ENCODE measurements at places on chromosomes 3 and 15. TPM values are rescaled to one million over a fixed set of nuclear protein-coding genes. Genes with fewer than 3 reads are reported as not detected.
A peak's percentile ranks its signal among the peaks of the same experiment; 100 is the strongest.

DNA sequence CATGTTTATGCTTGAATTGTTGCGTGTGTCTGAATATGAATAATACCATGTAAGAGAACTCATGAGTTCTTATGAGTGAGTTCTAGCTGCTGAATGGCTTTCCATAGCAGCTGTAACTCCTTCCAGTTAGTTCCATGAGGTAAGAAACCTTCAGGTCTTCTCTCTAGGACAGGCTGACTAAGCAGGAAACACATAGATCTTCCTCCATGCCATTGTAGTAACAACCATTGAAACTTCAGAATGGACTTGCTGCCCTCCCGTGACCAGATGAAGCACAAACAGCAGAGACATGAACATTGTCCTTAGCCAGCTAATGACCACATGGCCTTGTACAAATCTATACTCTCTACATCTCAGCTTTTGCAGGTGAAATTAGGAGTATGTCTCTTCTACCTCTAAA, 200.0 kb downstream of the ZNF385D start:
- peak; percentile 38 for DNase-seq

GRCh38 chr3:182384221-182384620, 409.1 kb upstream of the ATP11B start:
- no peak for DNase-seq

DNA sequence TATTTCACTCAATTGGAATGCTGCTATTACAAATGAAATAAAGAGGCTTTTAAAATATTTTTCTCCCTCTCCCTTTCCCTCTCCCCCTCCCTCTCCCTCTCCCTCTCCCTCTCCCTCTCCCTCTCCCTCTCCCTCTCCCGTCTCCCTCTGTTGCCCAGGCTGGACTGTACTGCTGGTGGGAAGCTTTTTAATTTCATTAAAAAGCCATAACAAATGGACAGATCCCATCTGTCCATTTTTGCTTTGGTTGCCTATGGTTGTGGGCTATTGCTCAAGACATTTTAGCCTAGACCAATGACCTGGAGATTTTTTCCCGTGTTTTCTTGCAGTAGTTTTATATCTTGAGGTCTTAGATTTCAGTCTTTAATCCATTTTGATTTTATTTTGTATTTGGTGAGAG, 107.2 kb upstream of the LRRC3B start:
- no peak for DNase-seq

- DNase-seq: peak; percentile 9
Observed at GRCh38 chr15:78049691-78050440, 27.6 kb downstream of the TBC1D2B start.

GRCh38 chr3:181791056-181791955, 79.6 kb downstream of the SOX2 start:
- no peak for DNase-seq

DNA sequence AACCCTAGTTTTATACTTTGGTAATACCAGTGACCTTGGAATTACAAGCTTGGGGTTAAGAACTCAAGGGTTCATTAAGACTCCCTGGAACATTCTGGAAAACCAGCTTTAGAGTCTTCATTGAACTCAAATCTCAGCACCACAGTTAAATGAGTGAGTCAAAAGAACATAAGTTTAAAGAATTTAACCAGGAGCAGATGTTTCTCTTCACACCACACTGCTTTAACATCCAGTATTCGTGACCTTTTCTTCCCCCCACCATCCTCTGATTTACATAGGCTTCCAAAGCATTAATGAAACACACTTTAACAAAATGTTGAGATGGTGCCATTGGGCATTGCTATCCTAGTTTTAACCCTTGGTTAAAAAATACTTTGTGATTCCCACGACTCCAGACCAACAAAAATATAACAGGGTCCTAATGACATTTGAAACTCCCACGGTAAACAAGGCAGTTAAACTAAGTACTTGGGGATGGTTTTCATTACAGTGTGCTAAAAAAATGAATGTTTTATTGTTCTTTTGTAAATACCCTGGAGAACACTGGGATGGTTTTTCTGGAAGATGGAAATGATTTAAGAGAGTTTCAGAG, 123.9 kb downstream of the OXNAD1 start:
- DNase-seq: no peak

DNA sequence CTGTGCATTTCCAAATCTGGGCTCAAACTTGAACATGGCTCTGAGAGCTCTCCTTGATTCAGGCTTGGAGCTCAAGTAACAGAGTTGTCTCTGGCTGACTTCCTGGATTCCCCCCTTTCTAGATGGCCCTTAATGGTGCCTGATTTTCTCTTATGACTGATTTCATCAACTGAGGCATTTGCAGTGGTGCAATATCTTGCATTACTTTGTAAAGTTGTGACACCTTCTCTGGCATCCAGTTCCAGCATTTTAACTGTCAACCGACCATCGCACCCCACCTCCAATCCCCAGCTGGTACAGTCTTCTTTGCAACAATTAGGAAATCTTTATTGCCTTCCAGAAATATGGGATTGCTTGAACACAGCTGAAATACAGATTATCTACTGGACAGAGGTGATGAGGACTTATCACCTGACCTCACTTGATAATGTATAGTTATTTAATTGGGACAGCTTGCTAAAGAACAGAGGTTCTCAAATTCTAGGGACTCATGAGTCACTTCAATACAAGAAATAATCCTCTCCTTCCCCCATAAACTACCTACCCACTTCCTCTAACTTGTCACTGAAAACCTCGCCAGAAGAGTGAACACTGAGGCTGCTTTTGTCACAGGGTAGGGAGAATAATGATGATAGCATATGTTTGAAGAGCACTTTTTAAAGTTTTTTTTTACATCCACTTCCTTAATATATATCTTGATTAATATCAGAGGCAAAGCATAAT, 41.8 kb downstream of the FILIP1L start:
- peak; percentile 54 for DNase-seq

DNA sequence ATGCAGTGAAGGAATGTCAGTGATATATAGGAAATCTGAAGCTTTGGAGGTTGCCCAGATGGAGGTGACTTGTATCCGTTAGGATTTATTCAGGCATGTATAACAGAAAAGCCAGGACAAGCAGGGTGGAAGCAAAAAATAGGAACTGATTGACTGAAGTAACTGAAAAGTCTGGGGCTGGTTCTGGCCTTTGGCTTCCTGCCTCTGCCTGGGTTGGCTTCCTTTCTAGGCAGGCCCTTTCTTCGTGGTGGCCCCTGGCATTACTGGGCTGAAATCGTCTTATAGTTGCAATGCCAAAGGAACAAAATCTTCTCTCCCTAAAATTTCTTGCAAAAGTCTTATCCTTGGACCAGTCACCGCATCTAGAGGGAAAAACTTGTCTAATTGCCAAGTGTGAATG, 386.1 kb downstream of the PTPRG start:
- no peak for DNase-seq

Gene ANKRD34C
- not detected for total RNA-seq

Gene ANKDD1A
- 8.9 TPM for total RNA-seq

Gene CCDC39
- total RNA-seq: not detected
